NCI-H1417 treated with DMSO at 0.1 percent for 48 hours (cell line): ENCODE measurements at places on chromosomes 1 and 21.

GRCh38 chr1:217149791-217150190 lies 426.6 kb upstream of the ESRRG start:
- DNase-seq: no peak

DNA sequence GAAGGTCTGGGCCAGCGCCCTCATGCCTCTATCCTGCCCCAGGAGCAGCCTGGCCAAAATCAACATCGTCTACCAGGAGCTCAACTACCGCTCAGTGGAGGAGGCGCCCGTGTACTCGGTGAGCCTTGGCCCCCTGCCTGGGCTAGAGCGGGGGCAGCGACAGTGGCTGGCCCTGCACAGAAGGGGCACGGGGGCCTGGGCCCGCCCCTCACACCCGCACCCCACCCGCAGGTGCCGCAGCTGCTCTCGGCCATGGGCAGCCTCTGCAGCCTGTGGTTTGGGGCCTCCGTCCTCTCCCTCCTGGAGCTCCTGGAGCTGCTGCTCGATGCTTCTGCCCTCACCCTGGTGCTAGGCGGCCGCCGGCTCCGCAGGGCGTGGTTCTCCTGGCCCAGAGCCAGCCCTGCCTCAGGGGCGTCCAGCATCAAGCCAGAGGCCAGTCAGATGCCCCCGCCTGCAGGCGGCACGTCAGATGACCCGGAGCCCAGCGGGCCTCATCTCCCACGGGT lies 10.8 kb downstream of the SCNN1D start:
- no peak for DNase-seq

- peak; percentile 98 for DNase-seq
Measured at GRCh38 chr21:37060296-37060695, 12.6 kb downstream of the PIGP start.

- no peak for DNase-seq
Measured at GRCh38 chr1:76687307-76688175, 179.7 kb upstream of the ST6GALNAC5 start.

DNA sequence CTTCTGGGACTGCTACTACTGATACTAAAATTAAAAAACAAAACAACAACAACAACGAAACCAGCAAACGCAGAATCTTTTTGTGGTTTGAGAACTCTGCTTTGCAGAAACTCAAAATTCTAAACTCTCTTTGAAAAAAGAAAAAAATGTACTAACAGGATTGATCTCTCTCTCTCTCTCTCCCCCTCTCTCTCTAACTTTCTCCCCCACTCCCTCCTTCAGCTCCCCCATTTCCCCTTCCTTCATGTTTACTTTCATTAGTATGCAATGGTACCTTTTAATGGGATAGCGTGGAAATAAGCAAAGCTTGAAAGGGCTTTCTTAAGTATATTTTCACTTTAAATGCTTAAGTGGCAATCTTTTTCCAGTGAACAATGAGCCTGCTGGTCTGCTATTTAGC lies 562.6 kb upstream of the ADGRL2 start:
- no peak for DNase-seq

DNA sequence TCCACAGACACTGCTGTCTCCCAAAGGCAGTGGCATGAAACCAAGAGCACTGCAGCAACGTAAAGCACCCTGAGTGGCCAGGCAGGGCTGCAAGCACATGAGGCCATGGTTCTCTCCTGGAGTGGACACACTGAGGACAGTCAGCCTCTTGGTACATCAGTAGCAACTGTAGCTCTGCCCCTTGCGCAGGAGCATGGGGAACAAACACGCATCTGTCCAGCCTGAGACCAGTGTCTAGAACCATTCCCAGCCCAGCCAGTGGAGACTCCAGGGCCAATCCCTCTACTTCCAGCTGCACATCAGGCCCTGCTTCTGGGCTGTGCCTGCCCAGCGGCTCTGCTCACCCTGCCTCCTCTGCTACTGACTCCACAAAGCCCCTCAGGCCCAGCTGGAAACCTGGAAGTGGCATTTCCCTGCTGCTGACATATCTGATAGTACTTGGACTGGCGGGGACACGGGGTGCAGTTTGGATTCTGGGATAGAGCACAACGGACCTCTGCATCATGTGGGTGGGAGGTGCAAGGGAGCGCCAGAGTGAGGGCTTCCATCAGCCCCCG lies 49.0 kb downstream of the TOR1AIP2 start:
- DNase-seq: no peak

GRCh38 chr1:156958247-156958714 lies 37.8 kb downstream of the LRRC71 start:
- DNase-seq: no peak

DNA sequence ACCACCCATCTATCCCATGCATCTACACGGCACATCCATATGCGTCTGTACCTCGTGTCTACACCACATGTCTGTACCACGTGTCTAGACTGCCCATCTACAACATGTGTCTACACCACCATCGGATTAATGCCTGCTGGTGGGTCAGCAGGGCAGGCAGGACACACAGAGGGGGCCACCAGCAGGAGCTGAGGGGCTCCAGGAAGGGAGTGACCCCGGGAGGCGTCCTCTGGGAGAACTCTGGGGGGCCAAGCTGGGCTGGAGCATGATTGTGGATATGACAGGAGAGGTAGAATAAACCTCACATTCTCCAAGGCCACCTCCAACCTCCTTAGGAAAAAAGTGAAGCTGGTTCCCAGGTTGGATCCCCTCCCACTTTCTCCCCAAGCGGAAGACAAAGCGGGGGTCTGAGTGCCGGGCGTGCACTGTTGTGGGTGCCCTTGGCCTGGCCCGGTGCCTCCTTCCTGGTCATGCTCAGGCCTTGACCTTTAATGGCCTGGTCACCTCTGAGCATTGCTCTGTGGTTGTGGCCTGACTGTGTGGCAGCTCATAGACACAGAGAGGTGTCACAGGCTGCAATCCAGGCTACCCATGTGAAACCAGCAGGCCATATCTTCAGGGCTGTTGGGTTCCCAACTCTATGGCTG lies 881 bp upstream of the ACTRT2 start:
- DNase-seq: no peak

DNA sequence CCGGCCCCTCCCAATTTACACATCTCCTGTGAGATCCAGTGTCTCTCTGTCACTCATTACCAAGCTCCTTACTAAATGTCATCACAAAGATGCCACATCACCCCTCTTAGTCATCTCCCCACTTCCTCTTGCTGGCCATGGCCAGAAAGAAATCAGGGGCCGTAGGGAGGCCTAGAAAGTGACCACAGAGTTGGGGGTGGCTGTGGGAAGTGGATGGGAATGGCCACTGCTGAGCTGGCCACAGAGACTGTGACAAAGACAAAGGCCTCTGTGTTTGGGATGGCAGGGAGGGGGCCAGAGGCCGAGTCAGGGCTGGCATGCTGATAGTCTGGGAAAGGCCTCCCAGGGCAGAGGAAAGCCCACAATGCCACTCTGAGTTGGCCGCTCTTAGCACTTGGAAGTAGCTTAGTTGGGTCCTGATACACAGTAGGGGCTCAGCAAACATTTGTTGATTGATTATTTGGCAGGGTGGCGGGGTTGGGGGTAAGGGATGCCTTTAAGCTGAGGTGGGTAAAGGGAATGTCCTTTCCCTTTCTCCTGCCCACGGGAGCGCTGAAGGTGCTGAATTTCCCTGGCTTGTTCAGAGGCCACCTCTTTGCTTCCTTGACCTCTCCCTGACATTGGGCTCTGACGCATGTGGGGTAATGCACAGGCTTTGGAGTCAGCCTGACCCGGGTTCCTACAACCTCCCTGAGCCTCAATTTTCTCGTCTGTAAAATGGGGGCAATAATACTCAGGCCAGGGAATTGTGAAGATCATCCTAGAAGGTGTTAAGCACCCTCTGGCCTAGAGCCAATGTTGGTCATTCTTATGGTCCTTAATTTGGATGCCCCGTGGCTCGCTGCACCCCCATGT lies 13.2 kb downstream of the NAV1 start:
- DNase-seq: no peak

DNA sequence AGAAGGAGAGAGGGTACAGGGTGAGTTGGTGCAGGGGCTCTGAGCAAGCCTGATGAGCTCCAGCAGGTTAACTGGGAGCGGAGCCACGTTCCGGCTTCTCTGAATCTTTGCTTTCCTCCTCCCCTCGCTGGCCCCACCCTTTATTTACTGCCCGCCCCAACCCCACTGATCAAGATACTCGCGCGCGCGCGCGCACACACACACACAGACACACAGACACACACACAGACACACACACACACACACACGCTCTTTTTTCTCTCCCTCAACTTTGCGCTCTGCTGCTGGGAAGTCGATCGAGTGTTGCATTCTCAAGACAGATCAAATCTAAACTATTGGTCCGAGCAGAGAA lies at the start of gene GRIK1:
GRIK1 (minus strand) TSS at position 73 of the 352 bp plus-strand sequence.
- DNase-seq: no peak

GRCh38 chr1:219446288-219446687 lies 166.6 kb downstream of the ZC3H11B start:
- no peak for DNase-seq

DNA sequence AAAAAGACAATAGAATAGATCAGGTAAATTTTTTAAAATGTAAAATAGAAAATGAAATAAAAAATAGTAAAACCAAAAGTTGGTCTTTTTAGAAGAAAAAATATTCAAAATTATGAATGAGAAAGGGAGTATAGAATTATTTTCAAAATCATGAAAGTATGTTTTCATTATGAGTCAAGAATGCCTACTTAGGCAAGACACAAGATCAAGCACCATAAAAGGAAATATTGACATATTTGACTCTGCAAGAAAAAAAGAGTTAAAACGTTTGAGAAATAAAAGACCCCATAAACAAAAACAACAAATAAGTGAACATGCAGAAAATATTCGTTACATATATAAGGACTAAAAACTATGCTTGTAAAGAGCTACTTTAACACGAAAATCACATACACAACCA lies 4.8 kb upstream of the COX20 start:
- no peak for DNase-seq

DNA sequence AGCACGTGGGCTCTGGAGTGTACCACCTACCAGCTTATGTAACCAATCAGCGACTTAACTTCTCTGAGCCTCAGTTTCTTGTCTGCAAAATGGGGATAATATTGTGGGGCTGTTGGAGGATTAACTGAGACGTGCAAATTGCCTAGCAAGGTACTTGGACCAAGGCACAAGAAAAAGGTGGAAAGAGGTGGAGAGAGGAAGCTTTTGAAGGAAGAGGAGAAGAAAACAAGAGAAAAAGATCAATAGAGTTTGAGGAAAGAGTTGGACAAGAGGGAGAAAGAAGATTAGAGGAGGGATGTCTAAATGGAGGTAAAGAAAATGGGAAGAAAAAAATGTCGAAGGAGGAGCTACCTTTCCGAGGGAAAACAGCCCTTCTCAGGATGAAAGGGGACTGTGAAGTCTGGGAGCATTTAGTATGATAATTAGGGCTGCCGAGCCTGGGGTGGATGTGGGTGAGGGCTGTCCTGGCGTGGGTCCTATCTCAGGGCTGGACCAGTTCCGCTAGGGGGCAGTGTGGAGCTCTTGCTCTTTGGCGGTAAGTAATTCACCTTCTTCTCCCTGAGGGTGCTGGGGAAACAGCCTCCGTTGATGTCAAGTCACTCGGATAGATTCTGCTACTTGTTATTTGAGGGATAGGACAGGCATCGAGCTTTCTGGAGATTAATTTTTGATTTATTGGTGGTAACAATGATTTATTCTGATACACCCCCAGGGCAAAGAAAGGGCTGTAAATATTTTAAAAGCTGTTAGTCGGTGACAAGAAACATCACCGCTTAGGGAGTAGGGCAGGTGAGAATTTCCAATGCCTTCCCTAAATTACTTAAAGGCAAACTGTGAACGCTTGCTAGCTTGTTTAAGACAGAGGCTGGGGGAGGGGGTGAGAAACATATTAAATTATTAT lies 79.0 kb upstream of the NFASC start:
- peak; percentile 27 for DNase-seq

- DNase-seq: no peak
Measured at GRCh38 chr1:192756314-192756713, 52.5 kb upstream of the RGS2 start.

- DNase-seq: no peak
Measured at GRCh38 chr1:111768023-111768422, 12.3 kb downstream of the DDX20 start.

DNA sequence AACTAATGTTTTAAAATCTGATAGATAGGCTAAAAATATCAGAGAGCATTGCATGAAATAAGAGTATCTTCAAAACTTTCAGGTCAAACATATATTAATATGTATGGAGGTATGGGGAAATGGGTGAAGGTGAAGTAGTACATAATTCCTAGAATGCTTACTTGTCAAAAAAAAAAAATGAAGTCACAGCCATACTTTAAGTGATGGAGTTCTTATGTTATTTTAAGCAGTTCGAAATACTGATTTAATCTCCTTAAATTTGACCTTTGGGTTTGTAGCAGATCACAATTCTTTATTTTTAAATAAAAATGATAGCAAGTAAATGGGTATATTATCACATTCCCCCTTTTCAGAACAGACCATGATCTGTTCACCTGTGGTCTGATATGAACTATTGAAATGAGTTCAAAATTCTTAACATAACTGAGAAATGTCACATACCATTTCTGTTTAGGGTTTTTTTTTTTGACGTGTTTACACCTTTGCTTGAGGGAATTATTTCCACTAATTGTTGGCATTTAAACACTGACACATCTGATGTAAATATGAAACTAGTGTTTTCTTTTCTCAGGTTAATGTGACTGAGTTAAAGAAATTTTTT lies 220.2 kb downstream of the GREM2 start:
- no peak for DNase-seq

DNA sequence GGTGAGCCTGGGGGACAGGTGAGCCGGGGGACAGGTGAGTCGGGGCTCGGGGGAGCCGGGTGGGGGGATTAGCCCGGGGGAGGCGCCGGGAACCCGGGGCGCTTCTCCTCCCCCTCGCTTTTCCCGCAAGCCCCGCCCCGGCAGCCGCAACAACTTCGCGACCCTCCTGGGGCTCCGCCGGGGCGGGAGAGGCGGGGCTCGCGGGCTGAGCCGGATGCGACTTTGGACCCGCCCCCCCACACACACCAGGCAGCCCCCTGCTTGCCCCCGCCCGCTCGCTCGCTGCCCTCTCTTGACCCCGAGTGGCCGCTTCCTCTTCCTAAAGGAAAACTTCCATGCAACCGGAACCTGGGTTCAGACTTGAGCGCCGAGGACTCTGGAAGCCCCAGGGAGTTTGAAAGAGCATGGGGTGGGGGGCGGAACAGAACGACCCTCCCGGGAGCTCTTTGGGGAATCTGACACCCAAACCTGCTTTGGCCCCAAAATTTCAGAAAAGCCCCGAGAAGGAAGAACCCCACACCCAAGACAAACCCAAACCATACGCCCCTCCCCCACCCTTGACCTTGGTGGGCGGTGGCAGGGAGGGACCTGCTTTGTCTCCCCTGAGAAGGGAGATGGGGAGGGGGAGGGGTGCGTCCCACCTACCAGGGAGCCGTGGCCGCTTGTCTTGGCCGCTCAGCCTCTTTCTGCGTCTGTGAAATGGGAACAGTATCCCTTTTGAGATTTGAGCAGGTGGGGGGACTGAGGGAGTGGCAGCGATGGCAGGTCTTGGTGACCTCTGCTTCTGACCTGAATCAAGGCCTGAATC lies 550 bp downstream of the ARHGEF16 start:
- no peak for DNase-seq
